Activated CD4-positive, alpha-beta T cell treated with anti-CD3 and anti-CD28 coated beads, Interleukin-2, amount 10 ng/mL, durations not matched to agents 24 days and 14 days (primary cell): ENCODE measurements at places on chromosomes 3 and 15.

DNA sequence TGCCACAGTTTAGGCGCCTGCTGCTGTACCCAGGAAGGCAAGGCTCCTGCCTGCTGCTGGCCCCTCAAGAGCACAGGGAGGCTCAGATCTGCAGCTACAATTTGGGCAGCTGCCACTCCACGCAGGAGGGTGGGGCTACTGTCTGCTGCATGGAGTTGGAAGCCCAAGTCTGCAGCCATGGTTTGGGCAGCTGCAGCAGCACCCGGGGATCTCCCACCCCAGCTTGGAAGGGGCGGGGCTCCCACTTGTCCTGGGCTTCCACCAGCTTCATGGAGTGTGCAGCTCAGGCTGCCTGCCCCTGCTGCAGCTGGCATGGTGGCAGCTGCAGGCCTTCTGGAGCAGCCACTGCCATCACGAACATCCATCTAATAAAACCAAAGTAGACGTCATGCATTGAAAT lies 512.9 kb downstream of the PYDC2 start:
- no peak for DNase-seq

GRCh38 chr3:58340594-58341244 lies 8.0 kb downstream of the PXK start:
- DNase-seq = no peak

GRCh38 chr15:49946681-49947080 lies 172.4 kb downstream of the ATP8B4 start:
- peak; percentile 20 for DNase-seq

- no peak for DNase-seq
Observed at GRCh38 chr3:182027366-182027765, 315.6 kb downstream of the SOX2 start.

DNA sequence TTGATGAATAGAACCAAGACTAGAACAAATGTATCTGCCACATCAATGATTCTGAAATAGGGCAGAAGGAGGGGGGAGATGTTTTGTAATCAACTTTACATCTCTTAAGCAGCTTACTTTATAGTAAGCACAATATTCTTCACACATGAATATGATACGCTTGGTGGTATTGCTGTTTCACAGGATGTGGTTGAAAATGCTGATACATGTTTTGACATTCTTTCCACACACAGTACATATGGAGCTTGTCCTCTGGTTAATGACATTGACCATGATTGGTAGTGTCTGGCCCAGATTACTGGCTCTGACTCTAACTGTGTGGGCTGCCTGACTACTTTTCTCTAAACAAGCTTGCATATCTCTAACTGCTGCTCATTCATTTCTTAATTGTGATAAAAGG lies 168.9 kb downstream of the KLHL25 start:
- peak; percentile 76 for DNase-seq

GRCh38 chr3:3665961-3666640 lies 133.1 kb upstream of the LRRN1 start:
- no peak for DNase-seq

DNA sequence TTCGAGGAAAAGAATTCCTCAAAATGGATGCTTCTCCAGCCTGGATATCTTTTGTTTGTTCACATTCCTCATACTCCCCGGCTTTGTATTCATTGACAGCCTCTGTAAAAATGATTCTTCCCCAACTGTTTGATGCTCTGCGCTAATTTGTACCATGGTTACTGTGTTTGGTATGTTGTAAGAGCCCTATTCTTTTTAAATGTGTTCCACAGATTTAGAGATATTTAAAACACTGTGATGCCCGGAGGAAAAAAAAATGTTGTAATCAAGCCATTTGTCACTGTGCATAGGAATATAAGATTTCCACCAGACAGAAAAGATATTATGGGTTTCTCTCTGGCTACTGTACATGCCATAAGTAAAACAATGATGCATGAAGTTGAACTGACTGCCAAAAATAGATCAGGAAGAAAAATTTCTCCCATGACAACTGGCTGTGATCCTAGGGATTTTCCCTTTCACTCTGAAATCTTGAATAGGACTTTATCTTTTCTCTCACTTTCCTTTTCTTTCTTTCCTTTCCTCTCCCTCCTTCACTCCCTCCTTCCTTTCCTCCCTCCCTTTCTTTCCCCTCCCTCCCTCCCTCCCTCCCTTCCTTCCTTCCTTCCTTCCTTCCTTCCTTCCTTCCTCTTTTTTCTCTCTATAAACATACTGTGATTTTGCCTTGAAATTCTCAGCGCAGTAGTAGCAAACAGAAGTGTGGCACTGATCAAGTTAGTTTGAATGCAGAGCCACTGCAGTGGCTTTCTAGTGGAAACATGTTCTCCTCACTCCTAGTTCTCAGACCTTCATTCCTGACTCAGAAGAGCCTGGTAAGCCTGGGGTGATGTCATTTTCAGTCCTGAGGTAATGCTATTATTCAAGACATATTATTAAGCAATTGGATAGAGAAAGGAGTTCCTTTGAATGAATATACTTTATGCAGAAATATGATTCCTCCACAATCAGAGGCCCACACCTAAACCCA lies 254.9 kb upstream of the TBL1XR1 start:
- no peak for DNase-seq

GRCh38 chr3:105676621-105677300 lies 192.1 kb downstream of the CBLB start:
- peak; percentile 48 for DNase-seq

GRCh38 chr15:28023933-28024888 lies 74.9 kb downstream of the OCA2 start:
- DNase-seq = no peak

- no peak for DNase-seq
Observed at GRCh38 chr3:111636366-111636885, 41.3 kb upstream of the ZBED2 start.

DNA sequence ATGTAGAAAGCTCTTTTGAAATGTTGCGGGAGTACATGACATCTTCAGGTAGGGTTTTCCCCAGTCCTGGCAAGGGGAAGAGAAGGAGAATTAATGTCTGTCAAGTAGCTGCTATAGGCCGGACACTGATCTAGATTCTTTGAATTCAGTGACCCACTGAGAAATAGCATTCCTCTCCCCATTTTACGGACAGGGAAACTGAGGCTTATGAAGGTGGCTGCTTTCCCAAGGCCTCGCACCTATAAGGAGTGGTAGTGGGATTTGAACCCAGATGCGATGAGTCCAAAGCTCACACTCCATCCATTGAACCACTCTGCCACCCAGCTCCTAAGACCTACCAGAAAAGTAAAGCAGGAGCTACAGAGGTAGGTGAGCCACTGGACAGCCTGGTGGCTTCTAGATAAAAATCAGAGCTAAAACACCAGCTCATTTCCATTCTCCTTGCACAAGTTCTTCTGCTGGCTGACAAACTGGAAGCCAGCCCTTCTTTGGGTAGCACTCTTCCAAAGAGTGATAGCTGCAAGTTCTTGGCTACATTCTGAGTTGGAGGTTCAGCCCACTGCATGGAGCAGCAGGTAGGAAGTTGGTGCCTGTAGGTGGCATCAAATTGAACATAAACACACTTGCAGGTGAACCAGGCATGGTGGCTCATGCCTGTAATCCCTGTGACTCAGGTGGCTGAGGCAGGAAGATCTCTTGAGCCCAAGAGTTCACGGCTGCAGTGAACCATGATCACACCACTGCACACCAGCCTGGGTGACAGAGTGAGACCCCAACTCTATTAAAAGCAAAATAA lies 22.0 kb downstream of the ZNF710 start:
- DNase-seq = no peak

DNA sequence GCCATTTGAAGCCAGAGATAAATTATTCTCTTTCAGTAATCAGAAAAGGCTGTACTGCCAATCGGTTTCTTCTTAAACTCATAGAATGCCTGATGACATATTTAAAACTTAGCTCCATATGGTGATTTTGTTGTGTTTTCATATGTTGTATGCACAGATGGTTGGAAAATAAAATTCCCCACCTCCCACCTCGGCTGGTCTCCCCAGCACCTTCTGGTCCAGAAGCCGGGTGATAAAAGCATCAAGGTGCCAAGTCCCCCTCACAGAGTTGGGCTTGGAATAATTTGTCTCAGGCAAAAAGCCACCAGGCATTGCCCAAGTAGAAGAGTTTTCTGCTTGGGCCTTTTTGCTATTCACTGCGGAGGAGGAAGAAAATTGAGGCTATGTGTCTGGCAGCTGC lies 18.4 kb downstream of the LARS2 start:
- DNase-seq = no peak

DNA sequence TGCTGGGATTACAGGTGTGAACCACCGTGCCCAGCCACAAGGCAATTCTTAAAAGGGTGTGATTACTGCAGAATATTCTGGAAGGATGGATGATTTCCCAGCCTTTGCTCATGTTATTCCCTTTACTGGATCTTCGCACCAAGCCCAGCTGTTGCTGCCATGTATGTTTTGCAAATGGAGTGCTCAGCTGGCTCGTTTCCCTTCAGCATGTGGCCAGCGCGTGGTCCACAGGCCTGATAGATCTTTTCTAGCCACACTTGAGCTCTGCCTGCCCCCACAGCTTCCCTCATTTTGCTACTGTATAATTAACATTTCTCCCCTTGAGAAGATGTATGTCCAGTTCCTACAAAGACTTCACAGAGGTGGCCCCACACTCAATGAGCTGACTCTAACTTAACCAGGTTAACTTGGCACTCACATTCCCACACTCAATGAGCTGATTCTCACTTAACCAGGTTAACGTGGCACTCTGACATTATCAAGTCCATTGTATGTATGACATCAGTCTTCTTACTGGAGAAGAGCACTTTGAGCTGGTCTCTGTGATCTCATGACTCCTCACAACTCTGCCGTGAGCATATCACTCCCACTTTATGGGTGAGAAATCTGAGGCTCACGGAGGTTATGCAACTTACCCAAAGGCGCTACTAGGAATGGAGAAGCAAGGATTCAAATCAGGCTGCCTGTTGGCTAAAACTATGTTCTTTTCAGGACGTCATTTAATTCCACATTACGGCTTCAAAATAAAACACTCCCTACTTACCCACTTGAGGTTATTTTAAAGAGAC lies 49.2 kb downstream of the TM4SF4 start:
- DNase-seq = no peak

GRCh38 chr15:37130356-37130755 lies 30.0 kb upstream of the MEIS2 start:
- DNase-seq = no peak

DNA sequence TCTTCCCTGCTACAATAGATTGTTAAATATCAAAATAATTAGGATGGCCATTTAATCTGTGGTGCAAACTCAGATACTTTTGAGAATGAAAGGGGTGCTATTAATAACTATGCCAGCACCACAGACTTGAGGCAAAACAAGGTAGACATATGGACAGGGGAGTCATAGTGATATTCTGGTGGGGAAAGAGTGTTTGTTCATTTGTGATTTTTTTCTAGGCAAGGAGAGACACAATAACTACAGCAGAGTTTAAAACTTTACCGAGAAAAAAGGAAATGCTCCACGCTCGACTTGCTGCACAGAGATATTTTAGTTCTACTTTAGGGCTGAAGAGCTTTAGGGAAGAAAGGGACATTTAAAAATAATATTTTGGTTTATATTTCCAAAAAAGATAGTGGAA lies 611.2 kb upstream of the GRM7 start:
- DNase-seq = no peak

DNA sequence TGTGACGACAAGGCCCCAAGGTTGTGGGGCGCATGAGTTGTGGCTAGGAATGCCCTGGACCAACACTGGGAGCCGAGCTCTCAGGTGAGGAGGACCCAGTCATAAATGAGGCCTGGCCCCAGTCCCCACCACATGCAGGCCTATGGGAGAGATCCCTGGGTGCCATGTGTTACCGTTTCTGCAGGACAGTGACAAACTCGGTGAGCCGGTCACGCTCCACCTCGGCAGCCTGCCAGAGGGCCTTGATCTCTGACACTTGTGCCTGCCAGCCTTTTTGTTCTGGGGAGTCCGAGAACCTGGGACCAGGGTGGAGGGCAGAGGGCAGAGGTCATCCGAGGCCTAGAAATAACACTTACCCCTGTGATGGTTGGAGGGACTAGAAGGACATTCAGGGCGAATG lies 27.7 kb upstream of the HHATL start:
- no peak for DNase-seq

GRCh38 chr3:43921056-43921648 lies 230.4 kb downstream of the ABHD5 start:
- DNase-seq = no peak

DNA sequence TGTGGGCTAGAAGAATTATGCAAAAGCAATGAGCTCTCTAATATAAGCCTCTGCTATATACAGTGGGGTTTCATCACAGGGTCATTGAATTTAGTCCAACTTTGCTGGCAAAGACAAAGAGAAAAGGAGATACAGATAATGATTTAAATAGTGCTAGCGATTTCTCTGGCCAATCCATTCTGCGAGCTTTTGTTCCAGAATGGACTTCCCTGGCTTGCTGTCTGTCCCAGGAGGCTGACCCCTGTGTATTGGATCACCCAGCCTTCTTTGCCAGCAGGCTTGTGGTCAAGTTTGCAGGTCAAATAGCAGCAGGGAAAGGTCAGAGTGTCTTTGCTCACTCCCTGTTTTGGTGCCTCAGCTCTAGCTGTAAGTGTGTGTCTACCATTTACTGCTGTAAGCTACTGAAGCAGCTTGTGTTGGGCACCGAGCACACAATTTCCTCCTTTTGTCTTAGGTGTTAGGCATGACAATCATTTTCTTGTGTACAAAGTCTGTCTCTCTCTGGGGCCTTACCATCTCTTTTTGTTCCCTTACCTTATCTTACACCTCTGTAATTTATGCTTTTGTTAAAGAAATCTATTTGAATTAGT lies 55.7 kb downstream of the UNC13C start:
- no peak for DNase-seq

DNA sequence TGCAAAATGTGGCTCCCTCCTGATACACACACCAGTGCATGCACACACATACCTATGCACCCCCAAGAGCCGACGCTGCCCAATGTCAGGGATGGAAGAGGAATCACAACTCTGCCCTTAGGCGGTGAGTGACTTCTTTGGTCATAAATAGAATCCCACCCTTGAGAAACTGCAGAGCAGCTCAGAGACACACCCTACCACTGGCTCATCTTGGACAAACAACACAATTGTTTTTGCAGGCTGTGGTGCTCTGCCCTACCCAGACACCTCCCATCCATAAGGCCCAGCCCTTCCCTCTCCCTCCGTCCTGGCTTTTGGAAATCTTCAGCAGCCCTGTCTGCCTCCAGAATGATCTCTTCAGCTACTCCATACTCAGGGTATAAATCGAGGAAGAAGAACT lies 73.8 kb upstream of the HRH1 start:
- DNase-seq = no peak

GRCh38 chr3:127572735-127573134 lies 17.8 kb downstream of the TPRA1 start:
- no peak for DNase-seq

- DNase-seq = no peak
Observed at GRCh38 chr3:81741216-81741615, 20.2 kb downstream of the GBE1 start.
